ENCODE measurements at places on chromosomes 7 and 10.
A peak's percentile ranks its signal among the peaks of the same experiment; 100 is the strongest.

DNA sequence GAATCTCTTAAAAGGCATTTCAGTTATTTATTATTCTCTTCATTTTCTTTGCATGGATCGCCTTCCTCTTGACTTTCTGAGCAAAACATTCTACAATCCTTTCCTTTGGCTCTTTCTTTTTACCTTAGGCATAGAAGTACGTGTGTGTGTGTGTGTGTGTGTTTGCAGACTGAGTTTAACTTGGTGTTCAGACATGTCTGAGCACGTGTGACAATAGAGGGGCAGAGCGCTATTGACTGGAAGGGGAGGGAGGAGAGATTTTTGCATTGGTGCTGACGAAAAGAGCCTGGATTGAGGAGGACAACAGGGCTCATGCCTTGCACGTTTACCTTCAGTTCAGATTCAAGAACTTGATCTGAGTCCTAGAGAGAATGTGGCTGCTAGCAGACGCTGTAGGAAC lies 129.8 kb downstream of the SEC23IP start:
- no peak for DNase-seq

GRCh38 chr7:79553811-79554555 lies 100.5 kb upstream of the MAGI2 start:
- peak; percentile 47 for DNase-seq

DNA sequence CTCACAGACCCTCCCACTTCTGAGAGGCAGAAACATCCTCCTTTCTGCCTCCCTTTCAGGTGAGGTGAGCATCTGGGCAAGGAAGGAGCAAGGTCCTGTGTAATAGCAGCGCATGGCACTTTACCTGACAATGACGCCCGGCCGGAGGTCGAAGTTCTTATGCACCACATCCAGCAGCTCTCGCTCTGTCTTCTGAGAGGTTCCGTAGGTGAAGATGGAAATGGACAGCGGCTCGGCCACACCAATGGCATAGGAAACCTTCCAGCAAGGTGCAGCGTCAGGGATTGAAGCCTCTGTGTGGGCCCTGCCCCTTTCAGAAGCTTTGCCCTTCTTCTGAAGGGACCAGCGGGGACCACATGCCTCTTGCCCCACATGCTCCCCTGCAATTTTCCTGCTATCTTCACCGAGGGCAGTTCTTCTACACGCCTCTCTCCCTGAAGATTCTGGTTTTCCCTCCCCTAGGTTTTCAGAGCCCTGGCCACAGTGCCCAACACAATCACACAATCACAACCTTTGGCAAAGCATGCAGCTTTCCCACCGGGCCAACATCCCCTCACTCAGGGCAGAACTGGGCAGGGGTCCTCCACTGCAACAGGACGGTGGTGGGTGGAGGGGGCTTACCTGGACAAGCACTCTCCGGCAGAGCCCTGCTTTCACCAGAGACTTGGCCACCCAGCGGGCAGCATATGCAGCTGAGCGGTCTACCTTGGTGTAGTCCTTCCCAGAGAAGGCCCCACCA lies 14.9 kb downstream of the MAT1A start:
- DNase-seq, result no peak

- DNase-seq, result no peak
These were observed 10.9 kb upstream of the TAS2R39 start for GRCh38 chr7:143172354-143172753.

DNA sequence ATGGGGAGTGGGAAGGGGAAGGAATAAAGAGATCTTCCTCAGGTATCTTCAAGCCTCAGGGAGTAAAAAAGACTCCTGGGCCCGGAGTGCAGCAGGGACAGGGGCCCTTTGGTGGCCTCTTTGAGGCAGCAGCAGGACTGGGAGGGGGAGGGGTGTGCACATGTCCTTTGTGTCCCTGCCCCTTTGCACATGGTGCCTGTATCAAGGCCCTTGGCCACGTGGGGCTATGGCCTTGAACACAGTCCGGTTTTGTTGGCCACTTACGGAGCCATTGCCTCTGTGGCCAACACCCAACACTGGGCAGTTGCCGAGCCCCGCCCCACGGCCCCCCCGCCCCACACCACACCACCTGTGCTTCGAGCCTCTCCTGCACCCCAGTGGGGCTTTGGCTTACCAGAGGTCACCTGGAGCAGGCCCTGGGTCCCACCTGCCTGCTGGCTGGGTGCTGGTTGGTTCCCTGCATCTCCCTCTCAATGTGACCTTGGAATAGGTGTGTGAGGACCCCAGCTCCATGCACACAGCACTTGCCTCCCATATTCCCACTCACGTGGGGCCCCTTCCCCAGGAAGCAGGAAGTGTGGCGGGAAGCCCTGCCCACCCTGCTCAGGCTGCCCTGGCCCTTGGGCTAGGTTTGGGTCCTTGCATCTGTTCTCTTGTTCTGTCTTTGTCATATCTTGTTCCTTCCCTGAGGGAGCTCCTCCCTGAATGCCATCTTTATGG lies 5.4 kb downstream of the SAP25 start:
- no peak for DNase-seq

GRCh38 chr7:4188651-4189050 lies 493.4 kb upstream of the FOXK1 start:
- DNase-seq, result no peak

DNA sequence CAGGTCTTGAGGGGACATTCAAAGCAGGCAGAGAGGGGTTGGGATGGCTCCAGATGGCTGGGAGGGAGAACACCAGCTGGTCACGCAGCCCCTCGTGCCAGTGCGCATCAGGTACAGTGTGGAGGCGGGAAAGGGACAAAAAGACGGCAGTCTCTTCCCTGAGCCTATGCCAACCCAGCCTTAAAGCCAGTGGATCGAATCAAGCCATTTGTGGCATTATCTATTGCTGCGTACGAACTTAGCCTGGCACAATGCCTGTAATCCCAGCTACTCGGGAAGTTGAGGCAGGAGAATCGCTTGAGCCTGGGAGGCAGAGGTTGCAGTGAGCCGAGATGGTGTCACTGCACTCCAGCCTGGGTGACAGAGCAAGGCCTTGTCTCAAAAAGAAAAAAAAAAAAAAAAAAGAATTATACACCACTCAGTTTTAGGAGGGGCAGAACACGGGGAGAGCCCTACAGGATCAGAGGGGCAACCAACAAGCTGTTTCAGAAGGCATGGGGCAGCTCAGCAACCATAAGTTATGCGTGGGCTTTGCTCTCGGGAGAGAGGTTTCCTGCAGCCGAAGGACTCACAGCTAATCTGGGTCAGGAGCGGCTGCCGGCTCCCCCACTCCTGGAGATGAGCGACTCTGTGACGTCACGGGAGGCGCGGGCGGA lies 356 bp upstream of the NDUFB2 start:
- peak; percentile 93 for DNase-seq

GRCh38 chr10:89985446-89985845 lies 284.1 kb downstream of the KIF20B start:
- DNase-seq, result no peak

Data from fibroblast of skin of right biceps (primary cell).